Foreskin keratinocyte (primary cell): ENCODE measurements at places on chromosomes 4 and X. TPM values are rescaled to one million over a fixed set of nuclear protein-coding genes. Genes with fewer than 3 reads are reported as not detected.

- DNase-seq: peak; percentile 69
Measured at GRCh38 chrX:123803331-123803983, 56.4 kb upstream of the XIAP start.

DNA sequence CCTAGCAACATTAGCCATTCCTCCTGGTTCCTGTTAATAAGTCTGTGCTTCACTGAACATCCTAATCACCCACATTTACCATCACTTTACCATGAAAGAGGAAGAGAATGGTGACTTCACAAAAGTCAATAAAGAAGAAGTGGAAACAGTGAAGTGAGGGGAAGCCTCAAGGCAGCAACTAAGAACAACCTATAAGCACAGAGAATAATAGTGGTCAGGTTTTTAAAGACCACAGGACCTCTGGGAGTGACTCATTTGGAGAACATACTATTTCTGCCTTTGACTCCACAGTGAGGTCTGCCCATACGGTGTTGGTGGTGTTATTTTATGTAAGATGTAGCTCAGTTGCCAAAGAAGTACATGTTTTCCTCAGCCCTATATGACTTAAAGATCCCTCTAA, 86.0 kb upstream of the TET2 start:
- peak; percentile 49 for DNase-seq

- peak; percentile 97 for DNase-seq
Measured at GRCh38 chr4:177016541-177017141, 223.9 kb upstream of the VEGFC start.

- DNase-seq: peak; percentile 99
Measured at GRCh38 chr4:107896158-107896645, 35.1 kb upstream of the CYP2U1 start.

DNA sequence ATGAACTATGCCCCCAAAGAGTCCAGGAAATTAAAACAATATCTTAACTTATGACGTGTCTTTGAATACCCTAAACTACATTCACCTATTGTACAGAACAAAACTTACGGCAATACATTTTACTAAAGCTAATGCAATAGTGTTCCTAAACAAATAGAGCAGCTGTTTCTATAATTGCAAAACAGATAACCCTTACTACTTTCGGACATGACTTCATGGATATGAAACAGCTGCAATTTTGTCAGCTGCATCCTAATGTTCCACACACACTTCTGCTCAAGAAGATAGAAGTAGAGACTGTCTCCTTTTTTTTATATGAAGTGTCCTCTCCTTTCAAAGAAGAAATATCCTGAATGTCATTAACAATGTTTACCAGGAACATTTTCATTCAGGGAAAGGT, 174.9 kb downstream of the ACTRT1 start:
- DNase-seq: no peak

DNA sequence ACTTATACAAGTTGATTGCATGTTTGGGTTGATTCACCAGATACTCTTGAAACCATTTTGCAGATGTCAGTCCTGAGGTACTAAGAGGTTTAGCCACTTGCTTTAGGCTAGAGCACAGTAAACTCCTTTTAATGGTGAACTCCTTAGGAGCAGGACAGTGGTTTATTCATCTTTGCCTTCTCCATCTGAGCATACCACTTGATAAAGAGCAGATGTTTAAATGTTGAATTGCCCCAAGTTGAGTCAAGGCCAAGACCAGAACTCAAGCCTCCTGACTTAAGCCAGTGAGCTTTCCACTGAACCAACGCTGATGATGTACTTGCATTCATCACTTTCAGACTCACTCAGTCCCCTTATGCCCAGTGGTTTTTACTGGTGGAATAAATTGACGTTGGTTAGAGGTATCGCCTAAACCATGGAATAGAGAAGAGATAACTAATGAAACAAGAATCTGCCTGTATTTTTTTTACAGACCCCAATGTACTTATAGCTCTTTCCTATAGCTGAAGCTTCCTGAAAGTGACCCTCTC, 7.5 kb downstream of the DAPP1 start:
- DNase-seq: no peak

DNA sequence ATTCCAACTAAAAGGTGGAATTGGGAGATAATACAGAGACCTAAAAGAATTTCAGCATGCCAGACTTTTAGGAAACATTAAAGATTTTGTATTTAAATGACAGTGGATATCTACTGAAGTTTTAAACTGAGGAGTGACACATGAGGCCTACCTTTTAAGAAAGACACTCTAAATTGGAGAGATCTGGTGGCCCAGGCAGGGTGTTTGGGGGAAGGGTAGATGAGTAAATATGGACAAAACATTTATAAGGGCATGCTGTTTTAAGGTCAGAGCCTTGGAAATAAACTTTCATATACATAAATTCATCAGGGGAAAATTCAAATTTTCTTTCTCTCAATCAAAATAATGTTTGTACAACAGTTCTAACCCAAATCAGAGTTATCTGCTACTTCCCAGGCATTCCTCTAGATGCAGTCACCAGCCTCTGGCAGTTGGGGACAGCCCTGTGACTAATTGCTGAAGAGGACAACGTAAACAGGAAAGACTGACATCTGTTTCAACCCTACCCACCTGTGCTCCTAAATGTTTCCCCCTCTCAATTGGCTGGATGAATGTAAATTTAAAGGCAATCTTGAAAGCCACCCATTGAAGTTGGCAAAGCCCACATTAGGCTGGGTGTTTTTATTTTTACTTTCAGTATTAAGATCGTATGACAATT, 1646.9 kb upstream of the ADGRL3 start:
- peak; percentile 15 for DNase-seq

- DNase-seq: no peak
Measured at GRCh38 chr4:169446824-169447223, 165.6 kb downstream of the NEK1 start.

GRCh38 chr4:176919631-176920030, 126.9 kb upstream of the VEGFC start:
- DNase-seq: no peak

DNA sequence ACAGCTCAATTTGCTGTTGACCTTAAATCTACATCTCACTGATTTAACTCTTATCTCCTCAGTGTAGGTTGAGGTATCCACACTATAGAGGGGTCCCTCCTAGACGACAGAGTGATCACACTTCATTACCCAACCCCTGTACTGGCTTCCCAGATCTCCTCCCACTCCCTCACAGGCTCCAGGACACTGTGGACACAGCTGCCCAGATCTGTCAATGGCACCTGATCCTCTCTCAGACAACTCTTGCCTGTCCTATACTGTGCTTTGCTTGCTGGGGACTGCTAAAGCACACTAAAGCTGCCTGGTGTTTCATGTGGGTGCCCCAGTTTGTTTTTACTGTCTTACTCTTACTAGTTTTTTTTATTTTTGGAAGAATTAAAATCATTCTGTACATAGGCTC, 27.9 kb downstream of the RAB40AL start:
- no peak for DNase-seq

DNA sequence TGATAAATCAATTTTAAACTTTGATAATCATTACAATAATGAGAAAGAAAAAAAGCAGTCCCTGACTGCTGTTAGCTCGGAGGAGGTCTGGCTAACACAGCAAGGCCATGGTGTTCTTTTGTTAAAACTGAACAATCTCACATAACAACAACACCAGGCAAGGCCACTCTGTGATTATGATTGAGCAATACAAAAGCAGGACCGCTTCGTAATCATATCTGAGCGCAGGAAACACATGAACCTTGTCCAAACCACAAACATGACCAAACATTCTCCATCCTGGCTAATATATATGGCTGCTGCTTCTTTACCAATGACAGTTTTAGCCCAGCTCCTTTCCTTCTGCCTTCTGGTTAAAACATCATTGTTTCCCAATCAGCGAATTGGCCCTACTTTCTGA, 76.8 kb upstream of the DDX53 start:
- no peak for DNase-seq

GRCh38 chrX:123976706-123977316, 15.3 kb downstream of the STAG2 start:
- peak; percentile 24 for DNase-seq

- DNase-seq: peak; percentile 90
Measured at GRCh38 chr4:27350161-27350560, 489.5 kb downstream of the STIM2 start.

GRCh38 chrX:145773006-145773405, 44.6 kb upstream of the SLITRK2 start:
- DNase-seq: no peak

DNA sequence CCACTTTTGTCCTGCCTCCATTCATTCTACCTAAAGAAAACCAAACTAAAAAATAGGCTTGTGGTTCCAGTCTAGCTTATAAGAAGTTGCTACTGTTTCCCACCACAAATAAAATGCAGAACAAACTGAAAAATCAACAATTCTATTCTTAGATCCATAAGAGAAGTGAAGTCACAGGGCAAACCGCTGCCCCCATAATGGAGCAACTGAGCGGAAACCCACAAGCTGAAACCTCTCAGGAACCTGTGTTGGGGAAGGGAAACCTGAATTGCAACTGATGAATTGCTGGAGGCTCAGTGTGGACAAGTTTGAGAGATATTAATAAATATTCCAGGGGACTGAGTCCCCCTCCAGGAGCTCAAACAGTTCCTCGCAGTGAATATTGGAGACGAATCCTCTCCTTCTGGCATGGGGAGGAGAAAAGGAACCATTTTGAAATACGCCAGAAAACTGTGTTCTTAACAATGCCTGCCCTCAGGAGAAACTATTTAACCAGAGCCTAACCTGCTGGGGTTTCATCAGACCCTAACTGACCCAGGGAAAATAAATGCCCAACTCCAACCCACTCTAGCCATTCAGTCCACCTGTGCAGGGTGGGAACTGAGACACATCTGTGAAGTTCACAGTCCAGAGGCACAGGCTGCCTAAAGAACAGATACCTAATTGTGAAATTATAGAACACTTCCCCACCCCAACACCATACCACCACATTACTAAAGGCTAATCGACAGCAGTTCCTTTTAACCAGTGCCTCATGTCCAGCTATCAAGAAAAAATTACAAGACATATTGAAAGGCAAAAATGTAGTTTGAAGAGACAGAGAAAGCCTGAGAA, 22.8 kb upstream of the SH3RF1 start:
- no peak for DNase-seq

DNA sequence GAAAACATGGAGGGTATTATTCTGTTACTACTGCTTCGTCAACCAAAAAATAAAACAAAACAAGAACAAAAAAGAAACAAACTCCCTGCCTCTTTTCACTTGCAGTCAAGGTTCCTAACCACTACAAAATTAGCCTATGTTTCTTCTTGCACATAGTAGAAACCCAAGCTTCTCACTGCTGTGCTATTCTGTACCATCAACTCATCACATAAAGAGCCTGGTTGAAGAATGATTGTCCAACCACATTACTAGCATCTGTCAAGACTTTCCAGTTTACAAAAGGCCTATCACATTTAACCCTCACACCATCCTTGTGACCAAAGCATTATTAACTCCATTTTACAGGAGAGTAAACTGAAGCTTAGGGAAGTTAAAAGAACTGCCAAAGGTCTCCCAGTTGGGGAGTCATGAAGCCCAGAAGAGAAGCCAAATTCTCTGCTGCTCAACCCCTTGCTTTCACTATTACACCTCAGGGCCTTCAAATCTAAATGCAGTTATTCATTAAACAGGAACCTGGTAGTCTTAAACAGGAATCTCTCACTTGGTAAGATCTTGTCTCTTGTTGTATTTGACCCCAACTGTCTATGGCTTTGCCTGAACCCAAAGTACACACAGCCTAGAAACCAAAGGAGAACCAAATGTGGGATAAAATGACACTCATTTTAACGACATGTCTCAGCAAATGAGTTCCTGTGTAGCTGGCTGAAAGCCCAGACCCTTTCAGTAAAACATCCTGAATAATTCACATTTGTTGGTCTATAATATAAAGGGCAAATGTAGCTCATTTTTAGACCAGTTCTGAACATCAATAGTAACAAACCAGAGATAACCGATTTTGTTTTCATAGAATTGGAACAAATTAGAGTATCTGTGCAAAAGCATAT, 8.6 kb downstream of the F9 start:
- no peak for DNase-seq

- peak; percentile 20 for DNase-seq
Measured at GRCh38 chr4:75733369-75733768, 9.0 kb downstream of the USO1 start.

DNA sequence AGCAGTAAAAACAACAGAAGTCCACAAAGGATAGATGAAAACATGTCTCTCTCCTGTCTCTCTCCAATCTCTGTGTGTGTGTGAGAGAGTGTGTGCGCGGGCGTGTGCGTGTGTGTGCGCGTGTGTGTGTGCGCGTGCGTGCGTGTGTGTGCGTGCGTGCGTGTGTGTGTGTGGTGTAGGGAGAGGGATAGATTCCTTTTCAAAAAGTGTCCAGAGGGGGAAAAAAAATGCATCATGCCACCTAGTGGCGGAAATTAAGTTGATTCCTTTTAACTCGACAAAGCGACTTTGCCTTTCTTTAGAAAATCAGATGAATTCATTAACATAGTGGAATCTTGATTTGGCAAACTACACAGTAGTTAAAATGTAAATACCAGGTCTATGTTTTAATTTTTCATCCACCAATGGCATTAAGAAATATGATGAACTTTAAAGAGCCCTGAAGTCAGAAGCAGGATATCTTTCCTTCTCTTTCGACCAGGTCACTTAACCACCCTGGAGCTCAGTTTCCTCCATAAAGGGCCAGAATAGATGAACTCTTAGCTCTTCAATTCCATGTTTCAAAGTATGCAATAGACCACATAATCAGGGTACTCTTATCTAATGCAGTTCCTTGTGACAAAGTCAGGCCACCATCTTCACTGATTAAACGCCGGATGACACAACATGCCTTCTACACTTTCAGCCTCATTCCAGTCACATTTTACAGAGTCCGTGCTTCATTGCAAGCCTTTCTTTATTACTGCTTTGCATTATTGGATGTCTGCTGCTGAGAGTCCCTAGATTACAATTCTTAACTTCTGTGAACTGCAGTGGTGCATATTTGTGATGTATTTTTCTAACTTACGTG, 162.8 kb downstream of the FBXO8 start:
- DNase-seq: peak; percentile 46

DNA sequence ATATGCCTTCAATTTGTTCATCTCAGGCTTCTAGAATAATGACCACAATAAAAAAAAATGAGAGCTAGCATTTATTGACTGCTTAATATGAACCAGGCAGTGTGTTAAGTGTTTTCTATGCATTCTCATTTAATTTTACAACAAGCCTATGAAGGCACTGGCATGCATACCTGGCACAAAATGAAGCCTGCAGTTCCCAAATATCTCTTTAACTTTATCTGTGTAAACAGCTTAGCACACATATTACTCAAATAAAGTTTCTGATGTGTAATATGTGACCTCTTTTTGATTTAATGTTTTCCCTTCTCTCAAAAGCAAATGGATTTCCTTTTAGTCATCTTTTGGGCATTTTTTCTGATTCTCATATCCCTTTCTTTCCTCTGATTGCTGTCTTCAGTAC, 671.8 kb downstream of the PCDH7 start:
- DNase-seq: no peak

GRCh38 chrX:49001521-49002090, 458 bp downstream of the GRIPAP1 start:
- DNase-seq: peak; percentile 47

Gene CFAP299
- not detected in 2 replicates for total RNA-seq

Gene PPEF2
- total RNA-seq: not detected in 2 replicates

Gene ZCCHC4
- 8.8 and 10.1 TPM in 2 replicates for total RNA-seq

Gene PLK4
- 29.1 and 34.7 TPM in 2 replicates for total RNA-seq

Gene LRPAP1
- 130 and 132 TPM in 2 replicates for total RNA-seq

Gene CCDC158
- total RNA-seq: not detected in 2 replicates

Gene EDA
- 1.1 and 1.4 TPM in 2 replicates for total RNA-seq

Gene GIMD1
- not detected in 2 replicates for total RNA-seq
